ENCODE measurements at places on chromosomes 4 and X. TPM values are rescaled to one million over a fixed set of nuclear protein-coding genes. Genes with fewer than 3 reads are reported as not detected.

IL2 gene
- polyA plus RNA-seq = not detected

- DNase-seq = no peak
Measured at GRCh38 chrX:40922307-40922706, 162.9 kb upstream of the USP9X start.

P2RY10 gene
- 0.26 TPM for polyA plus RNA-seq

HSD17B13 gene
- 0.29 TPM for polyA plus RNA-seq

GRCh38 chr4:22719218-22719617 lies 26.5 kb downstream of the GBA3 start:
- DNase-seq = no peak

GRCh38 chr4:19835429-19835828 lies 416.3 kb upstream of the SLIT2 start:
- DNase-seq = no peak

DNA sequence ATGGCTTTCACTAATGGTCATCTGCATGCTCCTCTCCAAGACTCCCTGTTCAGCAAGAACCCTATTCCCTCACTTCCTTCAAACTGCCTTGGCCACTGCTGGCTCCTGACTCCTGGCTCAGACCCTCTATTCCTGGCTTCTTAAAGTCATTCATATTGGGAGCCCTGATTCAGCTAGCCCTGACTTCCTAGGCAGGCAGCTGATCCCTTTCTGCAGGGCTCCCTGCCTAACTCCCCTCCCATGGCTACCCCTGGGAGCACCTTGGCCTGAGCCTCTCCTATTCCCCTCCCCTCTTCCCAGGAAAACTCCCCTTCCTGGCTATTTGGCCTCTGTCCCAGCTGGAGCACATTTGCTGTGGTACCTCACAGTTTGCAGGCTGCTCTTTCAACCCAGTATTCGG lies 154.9 kb upstream of the PJA1 start:
- DNase-seq = no peak

Measured in left renal pelvis (tissue), 4 donors.